Stimulated activated CD8-positive, alpha-beta memory T cell treated with anti-CD3 and anti-CD28 coated beads, Interleukin-7, amount 100 ng/mL, for 1 hour (primary cell): ENCODE measurements at places on chromosomes 7 and 10.

DNA sequence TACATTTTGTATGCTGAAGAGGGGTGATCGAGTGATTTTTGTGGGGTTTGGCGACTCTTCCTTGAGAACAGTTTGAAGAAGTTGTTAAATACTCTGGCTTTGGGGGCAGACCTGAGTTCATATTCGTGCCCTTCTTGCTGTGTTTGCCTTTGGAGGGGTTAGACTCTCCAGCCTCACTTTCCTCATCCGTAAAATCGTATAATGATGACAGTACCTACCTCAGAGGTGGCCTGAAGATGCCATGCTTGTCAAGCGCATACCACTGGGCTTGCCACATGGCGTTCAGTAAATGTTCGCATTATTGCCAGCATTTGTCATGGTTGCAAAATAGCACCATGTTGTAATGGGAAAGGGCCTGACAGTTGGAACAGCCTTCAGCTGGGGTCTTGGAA is 1.3 kb downstream of the STK17A start:
- no peak for DNase-seq

- DNase-seq, result no peak
Observed at GRCh38 chr7:150435390-150436073, 14.9 kb upstream of the GIMAP8 start.

DNA sequence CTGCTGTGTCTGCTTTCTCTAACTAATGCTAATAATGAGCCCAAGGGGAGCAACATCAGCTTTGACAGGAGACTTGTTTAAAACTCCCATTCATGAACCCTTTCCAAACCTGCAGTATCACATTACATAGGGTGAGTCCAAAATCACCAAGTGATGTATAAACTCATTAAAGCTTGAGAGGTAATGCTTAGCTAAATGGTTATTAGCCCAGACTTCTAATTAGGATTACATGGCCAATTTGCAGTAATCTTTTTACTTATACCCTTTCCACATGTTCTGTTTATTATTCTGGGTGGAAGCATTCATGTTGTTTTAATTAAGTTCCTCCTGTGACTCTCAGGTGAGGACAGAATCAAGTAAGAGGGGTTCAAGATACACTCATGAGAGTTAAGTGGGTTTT is 17.5 kb downstream of the ZNF138 start:
- DNase-seq, result no peak

DNA sequence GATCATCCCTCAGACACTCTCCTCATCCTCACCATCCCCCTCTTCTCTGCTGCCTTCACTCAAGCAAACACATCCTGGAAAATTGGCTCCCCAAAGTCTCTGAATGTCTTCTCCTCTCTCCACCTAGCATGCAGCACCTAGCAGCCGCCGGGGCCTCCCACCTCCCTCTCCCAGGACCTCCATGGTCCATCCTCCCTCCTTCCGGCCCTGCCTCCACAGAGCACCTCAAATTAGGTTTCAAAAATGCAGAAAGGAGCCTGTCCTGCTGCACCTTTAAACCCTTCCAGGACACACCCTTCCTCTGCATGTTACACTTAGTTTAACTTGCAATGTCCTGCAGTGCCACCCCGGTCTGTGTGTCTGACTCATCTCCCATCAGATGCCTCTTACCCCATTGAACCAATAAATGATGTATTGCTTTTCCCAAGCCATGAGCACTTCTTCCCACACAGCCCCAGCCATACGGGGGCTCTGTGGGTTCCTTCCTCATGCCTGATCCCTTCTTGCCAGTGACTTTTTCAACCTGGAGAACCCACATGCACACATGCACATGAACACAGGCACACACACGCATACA is 582.5 kb upstream of the MGMT start:
- no peak for DNase-seq

- DNase-seq, result no peak
Observed at GRCh38 chr10:28668363-28669226, 8.7 kb upstream of the BAMBI start.

DNA sequence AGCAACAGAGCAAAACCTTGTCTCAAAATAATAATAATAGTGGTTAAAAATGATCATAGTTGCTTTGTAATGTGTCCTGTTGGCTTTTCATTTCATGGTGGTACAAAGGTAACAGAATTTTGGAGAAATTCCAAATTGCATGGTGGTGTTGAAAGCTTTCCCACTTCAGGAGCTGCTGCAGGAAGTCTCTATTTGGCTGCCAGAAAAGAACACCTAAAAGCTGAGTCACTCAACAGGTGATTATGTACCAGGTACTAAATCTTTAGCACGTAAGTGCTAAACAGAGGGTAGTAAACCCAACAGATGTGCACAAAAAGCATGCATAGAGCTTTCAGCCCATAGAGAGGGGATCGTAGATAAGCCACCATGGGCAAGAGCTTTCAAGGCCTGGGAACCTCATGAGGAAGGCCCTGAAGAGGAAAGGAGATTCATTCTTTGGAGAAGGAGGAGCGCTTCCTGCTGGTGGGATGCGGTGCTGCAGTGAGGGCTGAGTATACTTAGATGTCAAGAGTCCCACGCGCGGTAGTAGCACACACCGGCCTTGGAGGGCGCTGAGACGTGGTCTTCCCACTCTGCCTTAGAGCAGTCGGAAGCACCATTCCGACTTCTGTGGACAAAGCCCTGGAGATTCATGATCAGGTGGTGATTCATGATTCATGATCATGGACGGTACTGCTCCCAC is 118.7 kb downstream of the RALA start:
- no peak for DNase-seq

DNA sequence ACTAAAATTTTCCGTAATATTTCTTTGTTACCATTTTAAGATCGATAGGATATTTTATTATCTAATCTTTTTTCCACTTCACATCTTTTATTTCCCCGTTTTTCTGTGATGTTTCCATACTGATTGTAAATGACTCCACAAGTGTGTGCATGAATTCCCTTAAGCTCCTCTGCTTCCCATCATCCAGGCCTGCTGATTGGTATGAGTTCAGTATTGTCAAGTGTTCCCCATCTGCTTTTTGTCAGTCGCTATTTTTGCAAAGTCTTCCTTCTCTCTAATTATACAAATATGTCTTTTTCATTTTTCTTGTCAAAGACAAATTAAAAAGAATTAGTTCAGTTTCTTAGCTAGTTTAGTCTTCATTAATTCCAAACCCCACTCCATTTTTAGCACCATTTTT is 184.7 kb downstream of the EXOC4 start:
- DNase-seq, result no peak

DNA sequence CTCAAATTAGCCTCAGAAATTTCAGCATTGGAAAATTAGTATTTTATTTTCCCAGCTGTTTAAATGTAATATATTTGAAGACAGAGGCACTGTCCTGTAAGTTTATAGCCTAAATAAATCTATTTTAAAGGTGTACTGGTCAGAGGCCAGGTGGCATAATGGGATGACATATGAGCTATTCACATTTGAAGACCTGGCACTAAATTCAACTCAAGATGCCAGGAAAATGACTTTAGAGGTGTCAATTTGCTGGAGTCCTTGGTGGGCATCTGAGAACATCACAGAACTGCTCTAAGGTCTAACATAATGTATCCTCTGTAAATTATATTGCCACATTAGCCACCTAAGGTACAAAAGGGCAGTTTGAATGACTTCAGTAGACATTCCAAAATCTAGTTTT is 348.9 kb upstream of the BMPER start:
- DNase-seq, result no peak

DNA sequence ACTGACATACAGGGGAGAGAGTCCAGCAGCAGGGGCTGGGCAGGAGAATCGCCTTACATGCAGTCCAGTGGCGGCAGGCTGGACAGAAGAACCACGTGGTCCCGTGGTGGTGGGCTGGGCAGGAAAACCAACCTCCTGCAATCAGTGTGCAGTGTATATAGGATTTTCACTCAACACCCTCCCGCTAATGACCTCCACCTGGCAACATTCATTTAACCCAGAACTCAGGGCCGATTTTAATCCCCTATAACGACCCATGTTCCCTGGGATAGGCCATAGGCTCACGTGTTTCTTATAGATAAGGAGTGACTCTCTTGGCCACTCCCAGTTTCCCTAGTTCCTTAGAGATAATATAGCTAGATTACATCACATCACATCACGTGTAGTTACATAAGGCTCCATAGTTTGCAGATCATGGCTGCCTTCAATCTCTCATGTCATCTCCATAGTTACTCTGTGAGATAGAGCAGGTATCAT is 19.4 kb downstream of the MTURN start:
- no peak for DNase-seq

GRCh38 chr7:18290223-18290622 is 205.3 kb upstream of the HDAC9 start:
- DNase-seq, result no peak

DNA sequence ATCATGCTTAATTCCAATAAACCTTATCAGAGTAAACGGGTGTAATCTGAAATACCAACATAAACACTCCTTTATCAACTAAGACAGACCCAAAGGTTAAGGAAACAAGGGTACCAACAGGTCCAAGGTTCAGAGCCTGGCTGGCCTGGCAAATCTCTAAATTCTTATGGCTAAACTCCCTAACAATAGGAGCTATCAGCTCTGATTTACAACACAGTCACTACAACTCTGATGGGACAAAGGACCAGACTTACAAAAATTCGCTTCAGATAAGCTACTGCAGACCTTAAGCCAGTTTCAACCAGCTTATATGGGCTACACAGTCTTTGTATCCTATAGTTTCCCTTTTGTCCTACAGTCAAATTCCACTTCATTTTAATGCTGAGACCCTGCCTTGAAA is 381.9 kb downstream of the ZWINT start:
- DNase-seq, result no peak

- no peak for DNase-seq
Observed at GRCh38 chr10:71426058-71426605, 29.4 kb downstream of the CDH23 start.

DNA sequence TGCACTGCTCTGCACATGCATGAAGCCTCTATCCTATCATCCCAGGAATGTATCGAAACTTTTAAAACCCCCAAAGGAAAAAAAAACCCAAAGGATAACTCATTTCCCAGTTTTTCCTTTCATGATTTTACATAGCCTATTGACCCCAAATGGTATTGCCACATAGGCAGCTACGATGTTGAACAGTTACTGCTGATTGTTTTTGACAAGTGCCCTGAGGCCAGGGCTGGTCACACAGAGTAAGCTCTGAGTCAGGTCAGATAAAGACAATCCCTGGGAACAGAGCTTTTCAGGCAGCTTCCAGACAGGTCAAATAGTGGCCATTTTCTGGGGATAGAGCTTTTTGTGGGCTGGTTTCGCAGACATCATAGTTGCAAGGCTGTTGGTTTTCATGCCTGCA is 52.1 kb downstream of the MYL10 start:
- DNase-seq, result no peak

DNA sequence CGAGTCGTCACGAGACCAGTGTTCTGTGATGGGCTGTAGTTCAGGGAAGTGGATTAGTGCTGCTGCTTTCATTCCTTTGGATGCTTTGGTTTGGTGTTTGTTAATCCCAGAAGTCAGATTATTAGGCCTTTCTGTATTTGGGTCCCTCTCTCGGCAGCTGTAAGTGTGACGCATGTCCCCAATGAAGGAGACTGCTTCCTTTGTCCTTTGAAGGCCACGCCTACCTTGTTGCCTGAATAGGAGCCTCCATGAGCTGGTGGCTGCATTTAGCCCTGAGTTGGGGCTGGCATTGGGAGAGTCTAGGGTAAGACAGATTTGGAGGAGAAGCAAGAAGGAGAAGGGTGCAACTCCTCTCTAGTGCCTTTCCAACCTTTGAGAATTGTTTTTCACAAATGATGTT is 34.5 kb downstream of the DOCK1 start:
- DNase-seq, result no peak

DNA sequence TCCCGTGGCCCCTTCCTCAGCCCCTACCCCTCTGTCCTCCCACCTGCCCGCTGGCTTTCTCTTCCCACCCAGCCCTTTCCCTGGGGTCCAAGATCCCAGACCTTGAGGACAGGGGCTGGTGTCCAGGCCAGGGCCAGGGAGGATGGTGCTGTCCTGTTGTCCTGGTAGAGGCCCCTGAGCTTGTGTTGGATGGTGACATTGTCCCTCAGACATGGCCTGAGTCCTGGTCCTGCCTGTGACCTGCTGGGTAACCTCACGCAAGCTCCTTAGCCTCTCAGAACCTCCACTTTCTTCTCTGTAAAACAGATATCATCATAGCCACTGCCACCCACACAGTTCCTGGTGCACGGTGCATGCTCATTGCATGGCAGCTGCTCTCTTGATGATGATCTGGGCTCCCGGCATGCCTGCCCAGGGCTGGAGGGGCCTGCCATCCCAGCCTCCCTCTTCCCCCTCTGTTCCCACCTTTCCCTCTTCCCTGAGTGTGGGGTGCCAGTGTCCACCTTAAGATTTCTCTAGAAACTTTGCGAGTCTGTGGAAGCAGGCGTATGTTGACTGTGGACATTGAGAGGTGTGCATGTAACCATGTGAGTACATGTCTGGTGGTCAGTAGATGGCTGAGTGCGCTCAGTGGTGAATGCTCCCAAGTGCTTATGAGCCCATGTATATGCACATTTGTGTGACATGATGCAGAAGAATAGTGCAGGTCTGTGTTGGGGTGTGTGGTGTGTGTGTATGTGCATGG is 60.4 kb downstream of the NEURL1 start:
- DNase-seq, result no peak

DNA sequence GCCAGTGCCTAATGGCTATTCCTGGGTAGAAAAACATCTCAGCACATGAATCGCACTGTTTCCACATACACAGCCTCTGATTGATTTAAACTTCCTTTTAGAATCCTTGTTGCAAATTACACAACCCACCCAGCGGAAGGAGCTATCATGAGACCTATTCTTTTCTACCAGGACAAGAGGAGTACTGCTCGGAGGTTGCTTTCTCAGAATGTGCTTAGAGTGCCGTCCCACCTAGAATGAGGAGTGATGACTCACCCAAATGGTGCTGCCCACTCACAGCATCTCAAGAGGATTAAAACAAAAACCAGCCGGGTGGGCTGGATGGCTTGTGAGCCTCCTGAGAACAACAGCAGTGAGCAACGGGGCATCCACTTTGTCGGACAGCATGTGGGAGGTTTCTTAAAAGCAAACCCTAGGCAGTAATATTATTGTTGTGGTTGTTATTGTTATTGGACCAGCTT is 128.9 kb downstream of the DGKI start:
- no peak for DNase-seq

GRCh38 chr10:78170026-78170475 is 136.4 kb downstream of the RPS24 start:
- no peak for DNase-seq

GRCh38 chr10:110788620-110789385 is 82.9 kb upstream of the PDCD4 start:
- no peak for DNase-seq

DNA sequence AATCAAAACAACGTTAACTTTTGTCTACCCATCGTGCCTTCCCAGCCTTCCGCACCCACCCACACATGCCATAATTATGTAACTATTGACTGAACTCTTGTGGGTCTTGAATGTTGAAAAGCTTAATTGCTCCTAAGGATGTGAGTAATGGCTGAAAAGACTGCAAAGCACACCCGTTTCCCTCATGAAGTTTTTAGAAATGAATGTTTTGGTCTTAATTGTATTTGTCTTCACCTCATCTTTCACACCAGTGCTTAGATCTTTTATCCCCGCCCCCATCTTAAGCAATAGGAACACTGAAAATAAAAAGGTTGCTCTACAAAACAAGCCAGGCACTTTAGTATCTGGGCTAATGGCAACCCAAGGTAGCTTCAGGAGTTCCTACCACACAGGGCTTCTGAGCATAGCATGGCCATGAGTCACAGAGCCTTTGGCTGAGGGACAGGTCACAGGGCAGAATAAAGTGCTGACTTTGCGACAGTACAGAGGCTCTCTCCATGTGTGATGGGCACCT is 690.5 kb downstream of the PARD3 start:
- DNase-seq, result no peak

- DNase-seq, result no peak
Observed at GRCh38 chr10:25896421-25896820, 37.6 kb upstream of the MYO3A start.
